ENCODE measurements at places on chromosomes 4 and X.

DNA sequence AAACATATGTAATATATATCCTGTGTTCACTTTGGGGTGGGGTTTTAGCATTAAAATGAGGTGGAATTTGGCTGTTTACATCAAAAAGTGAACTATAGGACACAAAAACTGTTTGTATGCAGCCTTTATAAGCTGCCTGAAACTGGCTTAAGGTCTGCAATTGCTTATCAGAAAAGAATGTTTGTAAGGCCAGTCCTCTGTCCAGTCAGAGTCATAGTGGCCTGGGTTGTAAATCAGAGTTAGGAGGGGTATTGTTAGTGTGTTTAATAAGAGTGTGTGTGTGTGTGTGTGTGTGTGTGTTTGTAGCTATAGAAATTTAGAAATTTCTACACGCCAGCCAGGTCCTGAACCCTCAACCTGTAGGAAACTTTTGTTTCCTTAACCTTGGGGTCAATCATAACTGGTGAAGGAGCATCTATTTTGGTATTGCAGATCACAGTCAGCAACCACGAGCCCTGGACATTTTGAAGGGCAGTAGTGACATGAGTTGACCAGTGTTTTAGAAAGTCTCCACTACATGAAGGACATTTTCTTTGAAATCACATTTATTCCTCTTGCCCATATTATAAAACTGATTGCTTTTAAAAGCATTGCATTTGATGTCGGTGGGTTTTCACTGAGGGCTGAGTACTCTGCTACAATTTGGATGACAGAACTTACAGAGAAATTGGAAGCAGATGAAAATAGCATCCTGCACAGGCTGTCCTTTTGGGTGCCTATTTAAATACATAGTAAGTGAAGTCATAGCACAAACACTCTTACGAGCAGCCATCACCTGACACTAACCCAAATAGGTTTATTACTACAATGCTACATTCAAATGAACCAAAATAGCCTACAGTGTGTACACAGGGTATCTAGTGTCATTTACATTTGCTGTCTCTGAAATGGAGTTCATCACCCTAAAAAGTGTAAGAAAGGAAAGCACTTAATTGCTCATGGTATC lies 11.2 kb upstream of the TMEM154 start:
- no peak for DNase-seq

DNA sequence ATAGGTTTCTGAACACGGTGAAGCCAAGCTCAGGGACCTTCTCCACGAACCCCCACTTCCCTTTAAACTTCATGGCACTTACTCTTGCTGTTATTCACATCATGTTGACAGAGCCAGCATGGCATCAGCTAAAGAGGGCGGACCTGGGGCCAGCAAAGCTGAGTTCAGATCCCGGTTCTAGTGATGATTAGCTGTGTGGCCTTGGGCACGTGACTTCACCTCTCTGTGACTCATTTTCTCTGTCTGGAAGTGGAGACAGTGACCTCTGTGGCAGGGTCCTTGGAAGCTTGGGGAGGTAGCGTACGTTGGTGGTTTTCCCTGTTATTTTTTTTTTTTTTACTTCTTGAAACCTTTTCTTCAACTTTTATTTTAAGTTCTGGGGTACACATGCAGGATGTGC lies 13.4 kb downstream of the EVC start:
- no peak for DNase-seq

- no peak for DNase-seq
Observed at GRCh38 chr4:89164400-89164799, 53.1 kb downstream of the TIGD2 start.

DNA sequence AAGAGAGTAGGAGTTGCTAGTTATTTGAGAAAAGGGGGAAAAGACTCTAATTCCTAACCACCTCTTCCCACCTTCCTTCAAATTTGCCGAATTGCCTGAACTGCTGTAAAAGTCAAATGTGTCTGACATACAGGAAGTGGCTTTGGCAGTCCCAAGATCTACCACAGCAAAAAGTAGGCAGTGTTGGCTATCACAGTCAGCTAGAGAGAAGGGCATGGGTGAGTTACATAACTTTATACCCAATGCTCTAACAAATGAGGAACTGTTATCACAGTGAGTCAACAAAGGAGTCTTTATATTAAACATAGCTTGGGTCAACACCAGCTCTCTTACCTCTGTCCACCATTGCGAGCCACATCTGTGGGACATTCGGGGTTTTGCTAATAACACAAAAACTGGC lies 2.4 kb upstream of the MBNL3 start:
- no peak for DNase-seq

GRCh38 chr4:140095694-140096482 lies 58.1 kb downstream of the MAML3 start:
- no peak for DNase-seq

- no peak for DNase-seq
Observed at GRCh38 chr4:148353571-148353970, 88.6 kb downstream of the NR3C2 start.

DNA sequence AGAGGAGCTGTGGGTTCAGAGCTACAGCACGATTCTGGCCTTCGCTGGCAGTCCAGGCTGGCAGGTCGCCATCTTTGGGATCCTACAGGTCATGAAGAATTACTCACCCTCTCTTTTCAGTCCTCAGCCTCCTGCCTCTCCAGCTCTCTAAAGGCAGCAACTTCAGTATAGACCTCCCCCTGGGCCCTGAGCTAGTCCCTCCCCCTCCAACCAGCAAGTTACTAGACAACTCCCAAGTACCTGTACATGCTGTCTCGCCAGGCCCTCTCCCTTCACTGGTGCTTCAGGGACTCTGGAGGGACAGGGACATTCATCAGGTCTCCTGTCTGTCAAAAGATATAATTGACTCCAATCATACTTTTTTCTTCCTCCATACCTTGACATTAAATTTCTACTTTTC lies at the start of gene GPR119:
Gene GPR119, minus strand, starts transcription at position 155 of the 400 bp plus-strand sequence. CDS start 227 bp downstream, outside the sequence.
- DNase-seq: no peak

GRCh38 chrX:83169683-83170082 lies 338.4 kb upstream of the POU3F4 start:
- DNase-seq: no peak
